ENCODE measurements at places on chromosomes 16 and 17.

DNA sequence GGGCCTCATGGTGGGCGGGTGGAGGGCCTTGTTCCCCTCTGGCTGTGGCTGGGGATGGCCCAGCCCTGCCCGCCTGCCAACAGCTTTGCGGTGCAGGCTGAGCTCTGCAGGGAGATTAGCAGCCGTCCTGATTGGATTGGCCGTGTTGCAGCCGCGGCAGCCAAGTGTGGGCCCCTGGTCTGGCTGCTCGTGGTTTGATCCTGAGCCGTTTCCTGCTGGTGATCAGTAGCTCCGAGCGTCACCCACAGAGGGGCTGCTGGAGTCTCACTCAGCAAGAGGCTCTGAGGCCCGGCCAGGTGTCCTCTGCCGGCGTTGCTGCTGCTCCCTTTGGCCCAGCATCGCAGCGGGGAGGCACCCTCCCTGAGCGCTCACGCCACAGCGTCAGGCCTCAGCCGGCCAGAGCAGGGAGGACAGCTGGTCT, 32.5 kb downstream of the BAIAP2 start:
- peak; percentile 76 for DNase-seq

DNA sequence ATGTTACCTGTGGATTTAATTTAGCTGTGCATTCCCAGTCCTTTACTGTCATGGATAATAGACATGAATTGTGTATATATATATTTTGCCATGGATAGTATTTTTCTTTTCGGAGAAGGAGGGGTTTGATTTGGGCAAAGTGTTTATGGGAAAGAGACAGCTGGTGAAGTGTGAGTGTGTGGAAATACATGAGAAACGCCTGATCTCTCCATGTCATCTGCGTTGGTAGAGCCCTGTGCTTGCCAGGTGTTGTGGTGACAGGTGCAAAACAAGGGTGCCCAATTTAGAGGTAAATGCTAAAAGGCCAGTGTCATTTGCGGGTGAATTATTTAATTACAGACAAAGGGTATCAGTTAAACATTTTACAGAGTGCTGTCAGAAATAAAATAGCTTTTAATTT, 23.4 kb downstream of the NDEL1 start:
- DNase-seq, result no peak

DNA sequence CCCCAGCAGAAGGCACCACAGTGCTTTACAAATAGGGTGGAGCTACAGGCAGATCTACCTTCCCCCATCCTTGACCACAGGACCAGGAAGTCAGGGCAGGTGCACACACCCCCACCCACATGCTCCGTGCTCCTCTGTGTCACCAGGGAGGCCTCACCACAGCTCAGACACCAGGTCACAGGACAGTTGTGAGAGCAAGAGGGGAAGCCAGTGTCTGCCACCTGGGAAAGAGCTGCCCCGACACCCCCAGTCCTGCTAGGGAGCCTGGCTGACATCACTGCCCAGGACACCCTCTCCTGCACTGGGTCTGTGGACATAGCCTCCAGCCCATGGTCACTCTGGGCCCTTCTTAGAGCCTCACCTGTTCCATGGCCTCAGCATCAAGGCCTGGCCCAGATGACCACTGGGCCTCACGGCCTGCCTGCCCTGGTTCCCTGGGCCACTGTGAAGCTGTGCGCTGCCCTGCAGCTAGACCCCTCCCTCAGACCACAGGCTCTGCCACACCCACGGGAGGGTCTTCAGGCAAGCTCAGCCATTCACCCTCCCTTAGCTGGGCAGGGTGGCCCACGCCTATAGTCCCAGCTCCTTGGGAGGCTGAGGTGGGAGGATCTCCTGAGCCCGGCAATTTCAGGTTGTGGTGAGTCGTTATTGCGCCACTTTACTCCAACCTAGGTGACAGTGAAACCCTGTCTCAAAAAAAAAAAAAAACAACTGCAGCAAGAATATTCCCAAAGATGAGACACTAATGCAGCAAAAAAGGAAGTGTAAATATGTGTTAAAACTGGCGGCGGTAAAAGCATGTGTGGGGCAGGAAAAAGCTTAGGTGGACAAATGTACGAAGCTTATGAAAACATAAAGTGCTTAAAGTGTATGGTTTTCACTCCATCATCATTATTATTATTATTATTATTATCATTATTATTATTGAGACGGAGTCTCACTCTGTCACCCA, 14.2 kb downstream of the POLR3K start:
- no peak for DNase-seq

GRCh38 chr16:2178321-2179106, 17.9 kb downstream of the CASKIN1 start:
- peak; percentile 65 for DNase-seq

DNA sequence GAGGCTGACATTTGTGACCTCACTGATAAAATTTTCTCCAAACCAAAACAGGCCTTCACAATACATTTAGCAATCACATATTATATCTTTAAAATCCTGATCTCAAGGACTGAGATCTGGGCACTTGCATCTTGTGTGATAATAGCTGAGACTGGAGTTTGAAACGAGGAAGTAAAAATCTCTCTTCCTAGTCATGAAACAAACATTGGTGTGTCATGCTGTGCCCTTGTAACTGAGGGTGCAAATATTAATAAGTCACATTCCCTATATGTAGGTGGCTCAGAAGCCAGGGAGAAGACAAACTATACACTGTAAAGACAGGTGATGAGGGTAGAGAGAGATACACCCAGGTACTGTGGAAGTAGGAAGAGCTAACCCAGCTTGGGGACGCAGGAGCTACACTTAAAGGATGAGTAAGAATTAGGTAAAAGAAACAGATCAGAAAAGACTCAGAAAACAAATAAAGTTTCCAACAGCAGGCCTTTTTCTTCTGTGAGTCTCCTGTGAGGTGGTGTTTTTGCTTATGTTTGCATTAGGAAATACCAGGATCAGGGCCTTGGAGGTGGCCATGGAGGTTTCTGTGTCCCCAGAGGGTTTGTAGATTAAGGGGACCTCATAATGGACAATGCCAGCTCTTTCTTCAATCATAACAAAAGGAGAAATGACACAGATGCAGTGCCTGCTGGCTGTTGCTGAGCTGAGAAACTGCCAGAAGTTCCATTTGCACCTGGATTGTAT, 335.7 kb downstream of the GRIN2A start:
- DNase-seq, result no peak

GRCh38 chr16:62963846-62964245, 927.6 kb upstream of the CDH8 start:
- no peak for DNase-seq

All from BE2C (cell line).